ENCODE measurements at places on chromosomes 2 and 18.

DNA sequence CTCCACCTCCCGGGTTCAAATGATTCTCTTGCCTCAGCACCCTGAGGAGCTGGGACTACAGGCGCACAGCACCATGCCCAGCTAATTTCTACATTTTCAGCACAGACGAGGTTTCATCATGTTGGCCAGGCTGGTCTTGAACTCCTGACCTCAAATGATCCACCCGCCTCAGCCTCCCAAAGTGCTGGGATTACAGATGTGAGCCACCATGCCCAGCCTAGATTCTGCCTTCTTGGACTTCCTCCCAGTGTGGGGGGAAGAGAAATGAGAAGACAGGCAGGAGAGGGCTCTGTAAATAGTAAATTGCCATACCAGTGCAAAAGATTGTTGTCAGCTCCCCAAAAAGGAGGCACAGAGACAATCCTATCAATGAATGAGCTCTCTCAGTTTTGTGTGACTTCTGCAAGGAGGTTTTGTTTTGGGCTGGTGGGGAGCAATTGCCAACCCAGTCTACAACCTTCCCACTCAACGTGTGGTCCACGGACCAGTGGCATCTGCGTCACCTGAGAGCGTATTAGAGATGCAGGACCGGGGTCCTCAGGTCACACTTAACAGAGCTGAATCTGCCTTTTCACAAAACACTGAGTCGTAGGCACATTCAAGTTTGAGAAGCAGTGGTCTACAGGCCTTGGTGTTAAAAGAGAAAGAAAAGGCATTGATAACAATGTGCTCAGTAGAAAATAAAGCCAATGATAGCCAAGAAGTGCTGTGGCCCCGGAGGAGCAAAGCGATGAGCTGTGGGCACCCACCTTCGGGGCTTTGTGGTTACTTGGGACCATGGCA, 78.1 kb downstream of the MYCN start:
- DNase-seq, result no peak

GRCh38 chr2:133843551-133843950, 275.3 kb upstream of the NCKAP5 start:
- DNase-seq, result no peak

- DNase-seq, result no peak
Observed at GRCh38 chr18:58256316-58257080, 212.5 kb downstream of the NEDD4L start.

- DNase-seq, result peak; percentile 12
Observed at GRCh38 chr2:206045251-206045650, 40.7 kb downstream of the INO80D start.

- DNase-seq, result no peak
Observed at GRCh38 chr18:41933778-41934177, 21.3 kb upstream of the PIK3C3 start.

DNA sequence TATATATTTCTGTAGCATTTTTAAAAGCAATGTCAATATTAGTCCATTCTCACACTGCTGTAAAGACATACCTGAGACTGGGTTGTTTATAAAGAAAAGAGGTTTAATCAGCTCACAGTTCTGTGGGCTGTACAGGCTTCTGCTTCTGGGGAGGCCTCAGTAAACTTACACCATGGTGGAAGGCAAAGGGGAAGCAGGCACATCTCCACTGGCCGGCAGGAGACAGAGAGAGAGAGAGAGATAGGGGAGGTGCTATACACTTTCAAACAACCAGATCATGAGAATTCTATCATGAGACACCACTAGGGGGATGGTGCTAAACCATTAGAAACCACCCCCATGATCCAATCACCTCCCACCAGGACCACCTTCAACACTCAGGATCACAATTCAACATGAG, 43.1 kb downstream of the CHMP3 start:
- DNase-seq, result no peak

- DNase-seq, result no peak
Observed at GRCh38 chr18:79615091-79615490, 64.5 kb upstream of the CTDP1 start.

DNA sequence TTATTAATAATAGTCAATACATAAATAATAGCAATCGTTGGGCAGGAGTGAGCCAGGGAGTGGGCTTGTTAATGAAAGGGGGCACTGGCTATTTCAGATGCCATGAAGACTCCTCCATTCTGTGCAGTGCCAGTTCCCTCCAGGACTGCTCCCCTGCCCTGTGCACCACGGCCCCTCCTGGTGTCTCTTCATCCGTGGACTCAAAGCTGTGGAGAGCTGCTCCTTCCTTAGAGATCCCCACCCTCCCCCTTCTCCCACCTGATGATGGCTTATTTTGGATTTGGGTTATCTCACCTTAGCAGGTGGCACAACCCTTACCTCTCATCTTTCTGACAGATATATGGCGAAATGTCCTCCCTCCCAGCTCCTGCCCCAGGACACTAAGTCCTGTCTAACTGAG, 3.1 kb upstream of the CELF4 start:
- no peak for DNase-seq

GRCh38 chr2:15634846-15635490, 43.3 kb downstream of the DDX1 start:
- peak; percentile 37 for DNase-seq

- no peak for DNase-seq
Observed at GRCh38 chr2:150464270-150464669, 23.2 kb downstream of the RND3 start.

GRCh38 chr18:45381282-45381681, 234.0 kb upstream of the SLC14A2 start:
- no peak for DNase-seq

DNA sequence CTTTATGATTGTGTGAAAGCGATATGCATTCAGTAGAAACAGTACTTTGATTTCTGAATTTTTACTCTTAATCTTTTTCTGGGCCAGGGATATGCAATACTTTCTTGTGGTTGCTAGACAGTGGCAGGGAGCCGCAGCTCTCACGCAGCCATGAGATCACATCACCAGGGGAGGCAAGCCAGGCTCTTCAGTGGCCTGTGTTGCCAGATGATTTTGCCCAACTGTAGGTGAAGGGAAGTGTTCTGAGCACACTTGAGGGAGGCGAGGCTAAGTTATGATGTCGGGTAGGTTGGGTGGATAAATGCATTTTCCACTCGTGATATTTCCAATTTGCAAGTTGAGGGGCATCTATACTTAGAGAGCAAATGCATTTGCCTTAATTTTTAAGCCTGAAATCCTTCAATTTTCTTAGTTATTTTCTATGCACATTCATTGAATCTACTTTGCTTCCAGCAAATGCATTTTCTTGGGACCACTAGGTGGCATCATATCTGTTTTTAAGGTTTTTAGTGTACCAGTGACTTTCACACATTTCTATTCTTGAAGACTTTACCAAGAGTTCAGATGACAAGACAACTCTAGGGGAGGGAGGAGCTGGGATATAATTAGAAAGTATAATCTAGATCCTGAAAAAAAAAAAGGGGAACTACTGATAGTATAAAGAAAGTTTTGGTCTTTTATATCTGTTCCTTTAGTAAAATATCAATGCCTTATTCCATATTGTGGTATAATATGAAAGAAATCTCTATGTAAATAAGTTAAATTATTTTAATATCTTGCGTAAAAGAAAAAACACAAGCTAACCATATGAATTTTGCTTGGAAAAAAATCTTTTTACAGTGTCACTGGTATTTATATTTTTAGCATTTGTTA, 643.3 kb downstream of the SOCS6 start:
- peak; percentile 57 for DNase-seq

- DNase-seq, result no peak
Observed at GRCh38 chr2:241820625-241821384, 11.8 kb downstream of the NEU4 start.

- peak; percentile 98 for DNase-seq
Observed at GRCh38 chr2:186575302-186575701, 14.6 kb upstream of the ITGAV start.

DNA sequence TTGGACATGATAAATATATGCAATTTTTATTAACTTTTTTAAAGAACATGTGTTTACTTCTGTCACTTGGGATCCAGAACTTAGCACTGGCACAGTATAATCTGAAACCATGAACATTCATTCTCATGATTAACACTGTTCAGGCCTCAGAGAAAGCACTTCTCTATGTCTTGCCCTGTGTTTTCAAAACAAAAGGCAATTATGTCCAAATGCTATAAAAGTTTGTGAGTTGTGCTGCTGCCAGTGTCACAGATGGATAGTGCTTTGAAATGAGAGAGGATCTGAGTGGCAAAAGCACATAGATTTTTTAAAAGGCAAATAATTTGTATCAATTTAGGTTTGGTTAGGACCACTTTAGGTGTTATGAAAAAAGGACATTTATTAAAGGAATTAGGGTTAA, 470.5 kb upstream of the FAM98A start:
- no peak for DNase-seq

DNA sequence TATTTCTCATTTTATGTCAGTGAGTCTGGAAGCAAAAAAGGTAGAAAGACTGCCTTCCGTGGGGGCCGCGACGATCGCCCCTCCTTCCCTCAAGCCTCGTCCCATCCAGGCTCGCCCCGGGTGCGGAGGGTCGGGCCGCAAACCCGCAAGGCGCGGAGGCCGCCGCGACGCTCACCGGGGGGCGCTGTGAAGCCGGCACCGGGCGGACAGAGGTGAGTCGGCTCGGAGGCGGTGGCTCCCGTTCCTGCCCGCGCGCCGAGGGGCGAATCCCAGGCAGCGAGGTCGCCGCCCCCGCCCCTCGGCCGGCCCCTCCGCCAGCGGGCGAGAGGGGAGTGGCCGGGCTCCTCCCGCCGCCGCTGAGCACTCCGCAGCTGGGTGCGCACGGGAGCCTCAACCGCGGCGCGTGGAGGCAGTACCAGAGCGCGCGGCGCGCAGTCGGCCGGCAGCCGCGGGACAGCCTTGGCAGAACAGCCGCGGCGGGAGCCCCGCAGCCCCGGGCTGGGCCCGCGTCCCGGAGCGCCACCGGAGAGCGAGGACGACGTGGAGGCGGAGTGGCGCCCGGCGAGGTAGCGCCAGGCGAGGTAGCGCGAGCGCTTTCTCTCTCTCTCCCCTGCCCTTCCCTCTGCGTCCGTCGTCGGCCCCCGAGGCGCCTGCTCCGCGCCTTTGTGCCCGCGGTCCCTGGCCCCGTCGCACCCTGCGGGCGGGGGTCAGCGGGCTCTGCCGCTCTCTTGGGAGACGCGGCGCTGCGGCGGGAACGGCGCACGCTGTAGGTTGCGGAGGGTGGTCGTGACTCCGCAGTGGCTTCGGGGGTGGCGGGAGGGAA, at the start of gene MYO1B:
MYO1B (plus strand) TSS at position 359 of the 823 bp plus-strand sequence. CDS start 31,492 bp downstream, outside the sequence.
- peak; percentile 85 for DNase-seq

DNA sequence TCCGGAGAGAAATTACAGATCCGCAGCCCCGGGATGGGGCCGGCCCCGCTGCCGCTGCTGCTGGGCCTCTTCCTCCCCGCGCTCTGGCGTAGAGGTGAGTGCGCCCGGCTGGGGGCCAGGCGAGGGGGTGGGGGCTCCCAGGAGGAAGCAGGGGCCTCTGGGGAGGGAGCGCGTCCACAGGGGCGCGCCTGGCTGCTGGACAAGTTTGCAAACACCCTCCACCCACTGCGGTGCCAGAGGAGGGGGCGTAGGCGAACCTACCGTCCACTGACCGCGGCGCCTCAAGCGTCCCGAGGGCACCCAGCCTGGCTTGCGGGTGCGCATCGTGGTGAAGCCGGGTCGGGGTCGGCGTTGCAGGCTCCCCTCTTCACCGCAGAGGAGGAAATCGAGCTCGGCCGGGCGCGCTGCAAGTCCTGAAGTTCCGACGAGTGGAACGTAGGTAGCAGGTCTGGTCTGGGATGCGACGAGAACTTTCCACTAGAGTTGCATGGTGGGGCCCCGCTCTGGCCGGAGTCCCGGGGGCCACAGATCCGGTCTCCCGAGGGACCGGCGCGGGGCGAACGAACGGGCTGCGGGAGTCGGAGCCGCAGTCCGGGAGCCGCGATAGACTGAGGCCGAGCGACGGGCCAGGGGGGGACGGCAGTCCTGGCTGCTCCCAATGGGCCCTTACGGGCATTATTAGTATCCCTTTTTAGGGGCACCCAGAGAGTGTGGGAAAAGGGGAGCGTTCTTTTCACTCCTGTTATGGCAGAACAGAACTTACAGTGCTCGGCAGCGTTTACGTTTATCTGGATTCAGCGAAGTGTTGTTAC, 502 bp downstream of the MERTK start:
- peak; percentile 37 for DNase-seq

GRCh38 chr2:16008331-16008850, 68.0 kb downstream of the MYCN start:
- no peak for DNase-seq

DNA sequence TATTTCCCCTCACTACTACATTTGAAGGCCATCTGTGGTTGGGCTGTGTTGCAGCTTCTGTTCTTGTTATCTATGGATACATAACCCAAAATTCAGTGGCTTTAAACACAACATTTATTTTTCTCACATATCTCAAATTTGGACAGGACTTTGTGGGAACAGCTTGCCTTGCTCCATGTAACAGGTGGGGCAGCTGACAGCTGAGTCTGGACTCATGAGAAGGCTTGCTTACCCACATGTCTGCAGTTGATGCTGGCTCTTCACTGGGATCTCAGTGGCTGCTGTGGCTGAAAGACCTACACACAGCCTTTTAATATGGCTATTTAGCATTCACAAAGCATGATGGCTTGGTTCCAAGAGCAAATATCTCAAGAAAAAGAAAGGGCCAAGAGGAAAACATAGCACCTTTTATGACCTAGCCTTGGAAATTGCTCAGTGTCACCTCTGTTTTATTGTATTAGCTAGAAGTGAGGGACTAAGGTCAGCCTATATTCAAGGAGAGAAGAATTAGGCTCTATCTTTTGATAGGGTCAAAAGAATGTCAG, 296.8 kb upstream of the ZNF521 start:
- no peak for DNase-seq

DNA sequence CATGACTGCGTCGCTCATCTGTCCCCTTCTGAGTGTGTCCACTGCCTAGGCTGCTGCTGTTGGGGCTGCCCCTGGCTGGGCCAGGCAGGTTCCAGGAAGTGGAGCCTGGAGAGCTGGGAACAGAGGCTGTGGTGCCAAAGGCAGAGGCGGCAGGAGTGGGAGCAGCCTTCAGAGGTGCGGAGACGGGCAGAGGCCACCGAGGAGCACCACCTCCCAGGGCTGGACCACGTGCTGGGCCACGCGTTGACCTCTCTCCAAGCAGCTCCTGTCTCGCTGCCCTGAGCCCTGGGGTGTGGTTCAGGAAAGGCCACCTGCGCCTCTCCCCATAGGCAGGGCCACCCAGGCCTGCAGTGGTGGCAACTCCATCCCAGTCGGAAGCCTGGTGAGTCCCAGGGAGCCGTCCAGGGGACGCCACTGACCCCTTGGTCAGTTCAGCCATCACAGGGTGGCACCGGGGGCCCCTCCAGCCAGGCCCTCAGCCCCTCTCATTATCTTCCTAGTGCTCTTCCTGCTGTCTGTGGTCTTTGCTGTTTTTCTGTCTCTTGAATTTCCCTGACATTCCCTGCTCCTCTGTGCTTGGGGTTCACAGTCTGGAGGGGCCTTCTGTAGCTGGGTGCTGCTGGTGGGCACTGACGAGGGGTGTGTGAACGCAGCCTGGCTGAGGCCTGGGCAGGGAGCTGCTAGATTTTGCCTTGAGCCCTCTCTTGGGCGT, 122.8 kb upstream of the HS6ST1 start:
- DNase-seq, result no peak

Data from adipocyte (in vitro differentiated cells).